Spleen (tissue), 13 donors: ENCODE measurements at places on chromosomes 1 and 21. TPM values are rescaled to one million over a fixed set of nuclear protein-coding genes. Genes with fewer than 3 reads are reported as not detected.

SLC44A3 gene
- 3.1 TPM for total RNA-seq

DNA sequence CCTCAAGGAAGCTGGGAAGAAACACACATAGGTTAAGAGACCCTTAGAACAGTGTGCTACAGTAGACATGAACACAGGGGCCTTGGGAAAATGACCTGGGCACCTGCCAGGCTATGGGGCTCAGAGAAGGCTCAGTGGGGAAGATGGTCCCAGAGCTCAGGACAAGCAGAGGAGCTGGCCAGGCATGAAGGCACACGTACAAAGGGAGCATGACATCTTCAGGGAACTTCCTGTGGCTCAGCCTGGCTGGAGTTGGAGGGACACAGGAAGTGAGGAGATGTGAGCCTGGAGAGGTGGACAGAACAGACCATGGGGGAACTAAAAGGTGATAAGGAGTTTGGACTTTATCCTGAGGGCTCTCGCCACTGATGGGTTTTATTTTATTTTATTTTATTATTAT is 3.8 kb upstream of the SLC50A1 start:
- peaks cover 34% of the 10 kb centered on the region for H3K4me1 ChIP-seq
- H3K27me3 ChIP-seq: peaks cover 30% of the 10 kb centered on the region
- H3K36me3 ChIP-seq: no peaks in the 10 kb centered on the region
- DNase-seq: no peak
- no peak overlapping the region for H3K27ac ChIP-seq

GRCh38 chr1:182015360-182015759 is 46.2 kb downstream of the ZNF648 start:
- H3K27me3 ChIP-seq: no peaks in the 10 kb centered on the region
- no peaks in the 10 kb centered on the region for H3K36me3 ChIP-seq
- H3K4me1 ChIP-seq: no peaks in the 10 kb centered on the region
- H3K4me3 ChIP-seq: no peak overlapping the region
- DNase-seq: no peak
- H3K27ac ChIP-seq: no peak overlapping the region

LDLRAD1 gene
- not detected for total RNA-seq
